ENCODE measurements at places on chromosomes 6 and 20.

DNA sequence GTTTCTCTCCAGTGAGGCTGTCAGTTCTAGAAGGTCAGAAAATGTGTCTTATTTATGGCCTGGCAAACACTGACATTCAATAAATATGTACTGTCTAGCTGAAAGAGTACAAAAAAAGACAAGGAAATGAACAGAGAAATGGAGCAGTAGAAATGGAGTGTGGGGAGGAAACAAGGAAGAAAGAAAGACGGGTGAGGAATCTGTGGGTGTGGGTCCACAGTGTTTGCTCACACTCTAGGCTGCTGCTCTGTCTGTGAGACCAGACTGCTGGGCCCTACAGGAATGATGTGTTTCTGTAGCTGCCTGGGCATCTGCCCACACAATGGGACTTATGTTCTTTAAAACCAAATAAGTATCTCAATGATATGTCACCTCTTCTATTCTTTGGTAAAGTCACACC lies 114.2 kb downstream of the MOXD1 start:
- no peak for DNase-seq

GRCh38 chr6:53727748-53728147 lies 62.2 kb upstream of the KLHL31 start:
- DNase-seq: no peak

DNA sequence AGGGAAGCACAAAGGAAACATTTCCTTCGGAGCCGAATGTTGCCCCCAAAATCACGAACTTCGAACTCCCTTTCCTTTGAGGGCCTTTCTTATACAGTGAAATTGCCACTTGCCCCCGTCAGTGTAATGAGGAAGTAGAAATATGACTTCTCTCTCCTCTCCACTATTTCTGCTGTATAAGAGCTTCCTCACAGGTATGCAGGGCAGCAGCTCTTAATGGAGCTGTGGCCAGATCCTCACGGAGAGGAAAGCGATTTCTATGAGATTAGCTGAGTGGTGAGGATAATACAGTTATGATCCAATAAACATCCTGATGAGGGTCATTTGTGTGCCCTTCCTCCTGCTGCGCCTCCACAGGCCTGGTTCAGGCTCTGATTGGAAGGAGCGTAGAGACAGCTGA lies 10.8 kb upstream of the CPNE5 start:
- no peak for DNase-seq

GRCh38 chr6:167512696-167513375 lies 187.9 kb downstream of the TTLL2 start:
- DNase-seq: no peak

GRCh38 chr6:134315189-134315588 lies 2.7 kb downstream of the SGK1 start:
- DNase-seq: no peak

GRCh38 chr6:28105245-28105639 lies 19.2 kb upstream of the ZSCAN16 start:
- no peak for DNase-seq

GRCh38 chr6:41736186-41736733 lies 852 bp upstream of the TFEB start:
- no peak for DNase-seq

DNA sequence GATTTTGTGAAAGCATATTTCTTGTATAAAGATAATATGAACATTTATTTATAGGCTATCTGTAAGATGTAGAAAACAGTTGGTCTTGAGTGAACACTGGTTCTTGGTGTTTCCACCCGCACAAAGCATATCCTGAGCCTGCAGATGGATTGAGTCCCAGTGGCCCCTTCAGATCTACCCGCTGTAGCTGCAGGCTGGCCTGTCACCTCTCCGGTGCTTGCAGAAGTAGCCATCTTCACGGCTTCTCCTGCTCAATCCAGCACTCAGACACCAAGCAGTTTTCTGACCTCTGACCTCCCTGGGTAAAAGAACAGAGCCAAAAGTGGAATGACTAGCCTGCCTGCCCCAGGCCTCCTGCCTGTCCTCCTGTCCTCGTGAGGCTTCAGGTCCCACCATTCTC lies 22.7 kb downstream of the LYRM2 start:
- DNase-seq: peak; percentile 26

- DNase-seq: no peak
Observed at GRCh38 chr20:1777476-1777820, 117.8 kb upstream of the SIRPA start.

DNA sequence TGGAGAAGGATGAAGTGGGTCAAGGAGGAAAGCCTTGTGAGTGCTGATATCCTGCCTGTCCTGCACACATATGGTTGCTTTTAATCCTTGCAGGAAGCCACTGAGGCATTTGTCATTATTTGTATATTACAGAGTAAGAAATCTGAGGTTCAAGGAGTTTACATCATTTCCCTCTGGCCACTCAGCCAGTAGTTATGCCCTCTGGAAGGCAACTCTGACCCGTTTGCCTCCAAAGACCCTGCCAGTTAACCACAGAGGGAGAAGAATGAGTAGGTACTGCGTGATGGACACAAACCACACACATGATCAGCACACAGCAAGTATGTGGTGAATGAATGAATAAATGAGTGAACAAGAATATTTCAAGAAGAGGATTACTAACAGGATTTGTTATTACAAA lies 7.9 kb upstream of the FAM210B start:
- no peak for DNase-seq

DNA sequence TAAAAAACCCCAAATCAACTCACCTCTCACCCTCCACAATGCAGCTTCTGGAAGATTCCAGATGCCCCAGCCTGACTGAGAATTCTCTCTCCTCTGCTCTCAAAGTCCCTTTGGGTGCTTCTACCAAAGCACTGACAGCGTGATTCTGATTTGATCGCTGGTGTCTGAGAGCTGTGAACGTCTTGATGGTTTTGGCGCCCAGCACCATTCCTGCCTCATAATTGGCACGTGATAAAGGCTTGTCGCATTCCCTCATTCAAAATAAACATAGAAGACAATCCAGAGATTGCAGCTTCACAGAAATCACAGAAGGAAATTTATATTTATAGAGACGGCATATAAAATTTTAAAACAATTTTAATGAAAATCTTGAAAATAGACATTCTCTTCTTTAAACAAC lies 24.1 kb upstream of the ECI2 start:
- no peak for DNase-seq

DNA sequence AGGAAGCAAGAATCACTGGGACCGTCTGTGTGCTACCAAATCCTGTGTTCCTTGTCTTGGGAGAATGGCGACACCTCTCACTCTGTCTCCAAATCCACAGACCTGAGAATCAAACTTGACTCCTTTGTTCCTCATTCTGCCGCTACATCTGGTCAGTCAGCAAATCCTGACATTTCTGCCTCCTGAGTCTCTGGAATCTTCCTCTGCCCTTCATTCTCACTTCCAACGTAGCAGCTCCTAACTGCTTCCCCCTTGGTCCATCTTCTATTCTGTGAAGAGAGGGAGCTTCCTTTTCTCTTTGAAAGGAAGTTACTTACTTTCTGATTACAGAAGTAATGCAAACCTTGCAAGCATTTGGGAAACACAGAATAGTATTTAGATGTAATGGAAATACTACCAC lies 37.7 kb downstream of the SYTL3 start:
- DNase-seq: no peak

DNA sequence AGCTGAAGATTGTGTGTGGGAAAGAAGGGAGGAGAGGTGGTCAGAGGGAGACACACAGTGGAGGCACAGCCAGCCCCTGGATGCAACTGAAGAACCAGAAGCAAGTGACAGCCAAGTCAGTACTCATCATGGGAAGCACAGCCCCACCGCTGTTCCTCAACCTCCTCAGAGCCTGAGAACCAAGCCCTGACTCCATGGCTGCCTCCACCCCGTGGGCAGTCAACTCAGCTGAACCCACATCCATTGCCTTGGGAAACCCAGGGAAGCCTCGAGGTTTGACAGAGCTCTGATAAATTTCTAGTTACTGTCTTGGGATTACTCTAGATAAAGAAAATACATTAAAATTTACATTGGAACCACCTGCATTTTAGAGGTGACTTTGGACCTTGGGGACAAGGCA lies 29.6 kb downstream of the ALDH5A1 start:
- DNase-seq: no peak

DNA sequence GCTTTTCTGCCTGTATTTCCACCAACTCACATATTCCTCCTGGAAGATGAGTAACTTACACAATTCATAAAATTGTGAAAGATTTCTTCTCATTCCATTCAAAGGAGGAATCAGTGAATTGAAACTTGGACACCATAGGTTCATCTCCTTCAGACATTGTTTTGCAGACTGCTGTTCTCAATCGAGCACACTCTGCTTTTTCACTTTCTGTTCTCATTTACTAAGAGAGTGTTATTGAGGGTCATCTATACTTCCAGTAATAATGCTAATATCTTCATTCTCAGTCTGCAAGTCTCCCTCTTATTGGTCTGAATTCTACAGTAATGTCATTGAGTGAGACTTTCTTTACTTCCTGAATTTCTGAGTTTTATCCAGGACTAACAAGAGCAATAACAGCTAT lies 67.5 kb upstream of the FUT9 start:
- no peak for DNase-seq

DNA sequence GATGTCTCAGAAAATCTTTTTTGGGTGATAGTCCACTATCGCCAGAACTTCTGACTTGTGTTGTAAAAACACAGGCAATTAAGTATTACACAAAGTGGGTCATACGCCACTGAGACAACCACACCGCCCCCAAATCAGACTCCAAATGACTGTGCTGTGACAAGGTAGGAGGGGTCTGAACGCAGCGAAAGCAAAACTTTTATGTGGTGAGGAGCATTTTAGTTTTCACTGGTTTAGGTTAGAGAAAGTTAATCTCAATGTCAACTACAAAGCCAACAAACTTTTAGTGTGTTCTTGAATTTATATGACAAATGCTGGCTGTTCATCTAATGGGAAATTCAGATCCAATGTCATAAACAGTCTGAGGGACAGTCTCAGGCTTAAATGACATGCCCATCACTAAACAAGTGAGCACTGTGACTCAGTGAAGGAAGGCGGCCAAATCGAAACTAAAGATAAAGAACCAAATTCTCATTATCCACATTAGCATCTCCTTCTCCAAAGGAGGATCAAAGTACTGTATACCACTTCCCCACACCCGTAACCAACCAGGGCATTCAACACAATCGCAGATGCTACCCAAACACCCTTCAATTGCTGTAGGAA lies 186.7 kb downstream of the GJA10 start:
- DNase-seq: no peak

GRCh38 chr6:44338228-44339122 lies 4.0 kb upstream of the SPATS1 start:
- DNase-seq: peak; percentile 69

GRCh38 chr20:47358672-47359529 lies 2.4 kb upstream of the ZMYND8 start:
- peak; percentile 91 for DNase-seq

DNA sequence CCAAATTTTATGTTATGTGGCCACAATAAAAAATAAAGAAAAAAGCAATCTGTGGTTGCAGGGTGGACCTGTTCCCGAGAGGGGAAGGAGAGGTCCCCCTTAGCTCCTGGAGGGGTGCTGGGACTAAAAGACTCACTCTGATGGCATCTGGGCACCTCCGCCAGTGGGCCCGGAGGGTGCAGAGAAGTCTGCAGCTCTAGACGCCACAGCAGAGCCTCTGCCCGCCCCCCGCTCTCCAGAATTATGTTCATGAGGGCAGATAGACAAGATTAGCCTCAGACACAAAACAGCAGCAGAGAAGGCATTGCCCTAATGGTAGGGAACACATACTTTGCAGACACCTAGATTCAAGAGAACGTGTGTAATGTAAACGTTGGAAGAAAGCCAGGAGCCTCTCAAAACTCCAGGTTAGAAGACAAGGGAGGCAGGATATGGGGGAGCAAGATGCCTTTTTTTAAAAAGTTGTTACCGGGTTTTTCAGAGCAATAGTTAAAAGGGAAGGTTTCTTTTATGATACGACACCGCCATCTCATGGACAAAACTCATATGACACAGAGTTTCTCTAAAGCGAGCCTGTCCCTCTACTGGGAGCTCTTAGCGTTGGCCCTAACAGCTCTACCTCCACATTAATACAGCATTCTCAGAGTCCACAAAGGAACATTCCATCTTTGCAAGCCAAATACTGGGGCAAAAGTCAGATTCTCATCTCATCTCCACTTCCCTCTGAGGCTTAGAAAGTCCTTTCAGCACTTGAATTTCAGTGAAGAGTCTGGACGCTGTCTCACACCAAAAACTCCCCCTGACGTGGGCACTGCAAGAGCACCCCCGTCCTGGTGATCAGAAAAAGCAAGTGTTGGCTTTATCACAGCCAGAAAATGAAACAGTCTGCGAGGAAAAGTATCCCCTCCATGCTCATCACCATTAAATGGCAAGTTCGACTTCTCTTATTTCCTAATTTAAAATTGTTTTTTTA lies 47.2 kb downstream of the FOXF2 start:
- no peak for DNase-seq

DNA sequence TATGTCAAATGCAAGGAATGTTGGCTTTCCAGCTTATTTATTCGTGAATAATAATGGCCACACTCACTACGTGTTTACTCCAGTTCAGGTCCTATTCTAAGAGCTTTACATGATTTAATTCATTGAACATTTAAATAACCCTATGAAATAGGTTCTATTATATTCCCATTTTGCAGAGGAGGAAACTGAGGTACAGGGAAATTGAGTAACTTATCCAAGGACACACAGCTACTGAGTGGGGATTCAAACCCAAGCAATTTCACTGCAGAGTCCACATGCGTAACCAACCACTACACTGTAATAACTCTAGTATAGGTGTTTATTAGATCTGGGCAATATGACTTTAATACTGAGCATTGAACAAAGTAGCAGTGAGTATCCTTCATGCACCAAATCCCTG lies 12.3 kb upstream of the SLC13A3 start:
- DNase-seq: no peak

GRCh38 chr6:24844061-24844460 lies 45.3 kb upstream of the ARMH2 start:
- no peak for DNase-seq

DNA sequence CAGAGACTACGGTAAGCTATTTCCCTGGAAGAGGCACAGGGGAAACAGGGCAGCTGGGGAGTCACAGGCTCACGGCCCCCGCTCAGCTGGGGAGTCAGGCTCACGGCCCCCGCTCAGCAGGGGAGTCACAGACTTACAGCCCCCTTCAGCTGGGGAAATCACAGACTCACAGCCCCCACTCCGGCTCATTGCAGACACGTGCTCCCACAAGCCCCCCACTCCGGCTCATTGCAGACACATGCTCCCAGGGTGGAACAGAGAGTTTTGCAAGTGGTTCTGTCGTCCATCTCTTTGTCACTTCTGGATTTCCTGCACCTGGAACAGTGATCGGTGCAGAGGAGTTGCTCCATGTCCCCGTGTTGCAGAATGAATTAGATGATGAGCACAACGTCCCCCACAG lies 405.5 kb downstream of the CDH26 start:
- DNase-seq: no peak

DNA sequence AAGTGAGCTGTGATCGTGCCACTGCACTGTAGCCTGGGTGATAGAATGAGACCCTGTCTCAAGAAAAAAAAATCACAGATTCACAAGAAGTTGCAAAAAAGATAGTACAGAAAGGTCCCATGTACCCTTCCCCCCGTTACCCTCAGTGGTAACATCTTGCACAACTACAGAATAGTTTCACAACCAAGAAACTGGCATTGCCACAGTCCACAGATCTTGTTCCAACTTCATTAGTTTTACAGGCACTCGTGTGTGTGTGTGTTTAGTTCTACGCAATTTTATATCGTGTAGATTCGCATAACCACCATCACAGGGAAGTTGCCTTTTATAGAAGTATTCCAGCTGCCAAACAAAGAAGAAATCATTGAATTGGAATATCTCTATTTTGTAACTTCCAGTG lies 19.1 kb downstream of the SPATA2 start:
- no peak for DNase-seq

GRCh38 chr6:84515067-84515466 lies 249.3 kb downstream of the TBX18 start:
- DNase-seq: no peak

- no peak for DNase-seq
Observed at GRCh38 chr6:19755181-19755580, 82.0 kb upstream of the ID4 start.

All from right atrium auricular region (tissue), 2 donors.